ENCODE measurements at places on chromosomes 11 and 22.
A peak's percentile ranks its signal among the peaks of the same experiment; 100 is the strongest.

DNA sequence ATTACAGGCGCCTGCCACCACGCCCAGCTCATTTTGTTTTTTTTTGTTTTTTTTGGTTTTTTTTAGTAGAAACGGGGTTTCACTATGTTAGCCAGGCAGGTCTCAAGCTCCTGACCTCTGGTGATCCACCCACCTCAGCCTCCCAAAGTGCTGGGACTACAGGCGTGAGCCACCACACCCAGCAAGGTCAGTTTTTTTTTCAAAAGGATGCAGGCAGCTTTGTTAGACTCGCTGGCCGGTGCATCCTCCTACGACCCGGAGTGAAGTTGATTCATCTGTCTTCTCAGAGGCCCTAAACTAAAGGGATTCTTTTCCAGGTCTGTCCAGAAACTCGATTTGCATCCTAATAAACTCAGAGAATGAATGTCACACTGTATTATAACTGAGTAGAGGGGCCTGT lies 182.3 kb downstream of the DBX1 start:
- DNase-seq, result no peak

- DNase-seq, result no peak
These were observed 44.7 kb upstream of the SERPIND1 start for GRCh38 chr22:20729194-20729593.

DNA sequence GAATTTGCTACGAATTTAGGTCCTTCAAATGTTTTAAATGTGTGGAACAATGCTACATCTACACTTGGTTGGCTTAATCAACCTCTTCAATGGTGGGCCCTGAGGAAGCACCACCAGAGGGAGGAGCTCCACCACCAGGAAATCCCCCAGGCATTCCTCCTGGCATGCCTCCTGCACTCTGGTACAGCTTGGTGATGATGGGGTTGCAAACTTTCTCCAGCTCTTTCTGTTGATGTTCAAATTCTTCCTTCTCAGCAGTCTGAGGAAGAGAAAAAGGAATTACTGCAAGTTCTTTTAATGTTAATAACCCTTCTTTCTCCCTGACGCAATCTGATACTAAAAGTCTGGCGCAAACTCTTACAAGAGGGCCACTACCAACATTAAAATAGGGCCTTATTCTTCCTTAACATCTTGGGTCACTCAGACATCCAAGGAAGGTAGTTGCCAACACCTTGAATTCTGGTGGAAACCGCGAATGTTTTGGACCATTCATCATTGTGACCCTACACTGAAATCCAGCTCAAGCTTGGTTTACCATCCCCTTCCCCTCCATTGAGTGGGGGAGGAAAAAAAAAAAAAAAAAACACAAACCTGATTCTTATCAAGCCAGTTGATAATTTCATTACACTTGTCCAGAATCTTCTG lies 4.2 kb downstream of the HSPA8 start:
- DNase-seq, result no peak

DNA sequence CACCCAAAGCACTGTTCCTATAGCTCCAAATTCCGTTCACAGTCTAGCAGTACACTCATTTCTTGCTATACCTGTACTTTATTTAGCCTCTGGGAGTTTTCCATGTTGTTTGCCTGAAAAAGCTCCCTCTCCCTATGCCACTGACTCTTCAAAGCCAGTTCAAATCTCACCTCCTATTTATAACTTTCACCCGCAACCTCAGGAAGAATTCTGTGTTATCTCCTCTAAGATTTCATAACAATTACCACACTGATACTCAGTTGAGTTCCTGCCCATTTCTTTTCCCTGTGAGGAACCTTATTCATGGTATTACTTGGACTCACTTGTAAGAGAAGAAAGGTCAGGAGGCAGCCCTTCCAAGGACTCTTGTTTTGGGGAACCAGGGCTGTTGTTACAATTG lies 25.2 kb downstream of the GDPD4 start:
- no peak for DNase-seq

- DNase-seq, result no peak
These were observed 35.3 kb upstream of the PPP6R3 start for GRCh38 chr11:68424981-68425865.

GRCh38 chr22:20957102-20957682 lies 9.9 kb upstream of the AIFM3 start:
- DNase-seq, result no peak

DNA sequence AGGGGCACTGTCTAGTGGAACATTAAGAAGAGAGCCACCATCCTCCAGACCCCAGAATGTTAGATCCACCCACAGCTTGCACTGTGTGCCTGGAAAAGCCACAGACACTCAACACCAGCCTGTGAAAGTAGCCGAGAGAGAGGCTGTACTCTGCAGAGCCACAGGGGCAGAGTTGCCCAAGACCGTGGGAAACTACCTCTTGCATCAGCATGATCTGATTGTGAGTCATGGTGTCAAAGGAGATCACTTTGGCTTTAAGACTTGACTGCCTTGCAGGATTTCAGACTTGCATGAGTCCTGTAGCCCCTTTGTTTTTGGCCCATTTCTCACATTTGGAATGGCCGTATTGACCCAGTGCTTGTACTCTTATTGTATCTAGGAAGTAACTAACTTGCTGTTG lies 115.9 kb upstream of the CCDC179 start:
- DNase-seq, result peak; percentile 50

DNA sequence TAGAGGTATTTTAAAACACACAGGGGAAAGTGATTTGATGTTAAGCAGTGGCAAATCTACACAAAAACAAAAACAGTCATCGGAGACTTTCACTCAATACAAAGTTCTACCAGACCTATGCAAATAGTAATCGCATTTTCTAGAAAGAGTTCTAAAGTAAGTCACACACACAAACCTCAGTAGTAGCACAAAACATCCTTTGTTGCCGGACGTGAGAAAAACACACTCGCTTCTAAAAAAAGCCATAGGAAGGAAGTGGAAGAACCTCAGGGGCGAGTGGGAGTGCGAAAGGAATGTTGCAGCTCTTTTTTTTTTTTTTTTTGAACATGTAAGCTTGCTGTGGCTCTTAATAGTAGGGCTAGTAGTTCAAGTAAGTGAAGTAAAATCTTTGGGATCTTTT lies 88.9 kb downstream of the MAML2 start:
- DNase-seq, result no peak

DNA sequence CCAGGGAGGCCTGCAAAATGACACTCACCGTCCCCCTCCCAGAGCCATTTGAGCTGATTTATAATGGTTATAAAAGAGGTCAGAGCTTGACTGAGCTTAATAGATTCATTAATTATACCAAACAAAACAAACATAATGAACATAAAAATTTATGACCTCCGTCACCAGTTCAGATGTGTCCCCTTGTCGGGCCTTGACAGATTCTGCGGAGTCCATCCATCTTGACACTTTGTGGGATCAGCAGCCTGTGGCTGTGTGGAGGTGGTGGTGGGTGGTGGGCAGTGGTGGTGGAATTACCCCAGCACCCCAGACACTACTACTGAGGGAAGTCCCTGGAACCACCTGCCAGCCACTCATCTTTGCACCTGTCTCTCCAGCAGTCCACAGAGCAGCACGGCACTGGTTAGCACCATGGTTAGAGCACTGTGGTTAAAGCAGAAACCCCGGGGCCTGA lies 83.5 kb downstream of the DSCAML1 start:
- DNase-seq, result no peak

GRCh38 chr11:113182288-113182687 lies 132.1 kb upstream of the TTC12 start:
- DNase-seq, result no peak

DNA sequence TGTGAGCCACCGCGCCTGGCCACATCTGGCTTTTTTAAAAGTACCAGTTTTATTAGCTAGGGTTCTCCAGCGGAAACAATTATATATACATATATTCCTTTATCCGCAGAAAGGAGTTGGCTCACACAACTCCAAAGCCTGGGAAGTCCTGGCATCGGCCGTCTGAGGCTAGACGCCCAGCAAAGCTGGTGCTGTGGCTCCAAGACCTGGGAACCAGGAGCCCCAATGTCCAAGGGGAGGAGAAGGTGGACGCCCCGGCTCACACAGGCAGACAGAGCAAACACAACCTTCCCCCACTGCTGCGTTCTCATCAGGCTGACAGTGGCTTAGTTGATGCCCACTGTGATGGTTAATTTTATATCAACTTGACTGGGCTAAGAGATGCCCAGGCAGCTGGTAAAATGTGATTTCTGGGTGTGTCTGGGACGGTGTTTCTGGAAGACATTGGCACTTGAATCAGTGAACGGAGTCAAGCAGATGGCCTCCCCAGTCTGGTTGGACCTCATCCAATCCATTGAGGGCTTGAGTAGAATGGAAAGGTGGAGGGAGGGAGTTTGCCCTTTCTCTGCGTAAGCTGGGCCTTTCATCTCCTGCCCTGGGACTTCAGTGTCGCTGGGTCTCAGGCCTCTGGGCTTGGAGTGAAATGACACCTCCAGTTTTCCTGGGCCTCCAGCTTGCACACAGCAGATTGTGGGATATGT lies 904.4 kb downstream of the BRD1 start:
- peak; percentile 33 for DNase-seq

- no peak for DNase-seq
These were observed 27.7 kb upstream of the RRM1 start for GRCh38 chr11:4066910-4067309.

GRCh38 chr11:75319035-75319877 lies 32.2 kb downstream of the ARRB1 start:
- no peak for DNase-seq

DNA sequence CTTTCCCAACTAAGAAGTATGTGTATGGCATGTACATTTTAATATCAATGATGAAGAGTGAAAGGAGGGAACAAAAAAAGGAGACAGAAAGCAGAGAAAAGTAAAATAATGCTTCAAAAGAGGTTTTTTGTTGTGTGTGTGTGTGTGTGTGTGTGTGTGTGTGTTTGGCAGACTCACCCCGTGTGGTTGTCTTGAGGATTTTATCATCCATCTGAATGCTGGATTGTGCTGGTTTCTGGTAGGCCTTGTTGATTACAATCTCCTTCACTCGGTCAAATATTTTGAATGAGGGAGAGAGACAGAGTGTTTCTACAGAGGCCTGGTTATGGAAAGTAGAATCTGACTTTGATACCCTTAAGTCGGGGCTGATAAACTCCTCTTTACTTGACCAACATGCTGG lies 128.5 kb downstream of the ENTHD1 start:
- DNase-seq, result no peak

GRCh38 chr11:66851239-66851596 lies 5.6 kb upstream of the LRFN4 start:
- no peak for DNase-seq

GRCh38 chr11:60950024-60950423 lies 2.0 kb downstream of the SLC15A3 start:
- no peak for DNase-seq

DNA sequence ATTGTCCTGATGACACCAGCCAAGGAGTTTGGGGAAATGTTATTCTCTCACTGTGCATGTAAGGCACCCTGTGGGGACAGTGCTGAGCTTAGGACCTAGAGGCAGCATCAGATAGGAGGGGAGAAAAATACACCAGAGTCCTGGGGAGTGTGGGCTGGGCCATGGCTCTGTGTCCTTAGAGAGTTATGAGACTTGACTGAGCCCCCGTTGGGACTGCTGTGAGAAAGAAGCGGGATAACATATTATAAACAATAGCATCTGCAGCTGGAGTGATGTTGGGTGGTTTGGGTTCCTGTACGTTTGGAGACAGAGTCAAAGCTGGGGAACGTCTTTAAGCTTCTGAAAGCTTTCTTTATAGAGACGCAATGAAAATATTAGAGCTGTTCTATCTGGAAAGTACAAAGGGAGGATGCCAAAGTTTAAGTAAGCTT lies 90.9 kb upstream of the CRTAM start:
- DNase-seq, result no peak

GRCh38 chr22:36554098-36554497 lies 25.1 kb upstream of the EIF3D start:
- no peak for DNase-seq

GRCh38 chr11:112004389-112004788 lies 20.8 kb upstream of the DLAT start:
- DNase-seq, result no peak

- no peak for DNase-seq
These were observed 18.0 kb downstream of the SDHAF2 start for GRCh38 chr11:61447601-61448551.

GRCh38 chr11:73808052-73808451 lies 20.4 kb downstream of the MRPL48 start:
- no peak for DNase-seq

DNA sequence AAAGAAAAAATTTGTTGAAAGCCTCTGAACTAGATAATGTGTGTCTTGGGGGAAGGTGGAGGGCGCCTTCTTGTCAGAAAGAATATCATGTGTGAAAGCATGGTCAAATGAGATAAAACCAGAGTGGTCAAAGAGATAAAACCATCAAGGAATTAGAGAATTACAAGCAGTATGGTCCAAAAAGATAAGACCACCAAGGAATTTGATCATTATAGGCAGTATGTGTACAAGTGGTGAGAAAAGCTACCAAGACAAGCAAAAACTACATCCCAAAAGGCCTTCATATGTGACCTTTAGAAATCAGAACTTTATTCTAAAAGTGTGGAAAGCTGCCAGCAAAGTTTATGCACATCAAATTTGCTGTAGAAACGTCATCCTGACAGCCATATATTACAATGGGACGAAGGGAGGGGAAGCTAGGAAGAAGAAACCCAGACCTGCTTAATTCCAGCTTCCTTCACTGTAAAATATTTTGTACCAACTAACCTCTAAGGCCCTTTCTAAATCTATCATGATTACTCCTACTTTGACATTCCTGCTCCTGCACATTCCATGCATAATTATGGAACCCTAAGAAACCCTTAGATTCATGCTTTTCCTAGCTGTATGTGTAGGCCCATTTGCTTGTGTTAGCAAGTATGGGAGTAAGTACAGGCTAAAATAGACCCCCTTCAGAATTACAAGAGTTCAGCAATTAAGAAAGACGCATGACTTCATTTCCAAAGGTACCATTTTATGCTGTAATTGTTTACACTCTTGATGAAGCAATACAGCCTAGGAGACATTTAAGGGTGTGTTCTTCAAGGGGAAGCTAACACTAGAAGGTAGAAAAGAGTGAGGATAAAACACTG lies 51.6 kb downstream of the LGR4 start:
- DNase-seq, result no peak

- DNase-seq, result no peak
These were observed 649.7 kb downstream of the METTL15 start for GRCh38 chr11:28757725-28758515.
